ENCODE measurements at places on chromosomes 1 and 21. TPM values are rescaled to one million over a fixed set of nuclear protein-coding genes. Genes with fewer than 3 reads are reported as not detected.

The PRKAA2 gene
- total RNA-seq = 0.88 TPM

The FCGR3B gene
- total RNA-seq = not detected

The MFAP2 gene
- total RNA-seq = 72.2 TPM

The LMX1A gene
- not detected for total RNA-seq

The PGBD2 gene
- total RNA-seq = 4.7 TPM

The LRRC8D gene
- 30.4 TPM for total RNA-seq

The KIF21B gene
- total RNA-seq = under 0.01 TPM

The B3GALT2 gene
- 2.1 TPM for total RNA-seq

The OR10R2 gene
- not detected for total RNA-seq

DNA sequence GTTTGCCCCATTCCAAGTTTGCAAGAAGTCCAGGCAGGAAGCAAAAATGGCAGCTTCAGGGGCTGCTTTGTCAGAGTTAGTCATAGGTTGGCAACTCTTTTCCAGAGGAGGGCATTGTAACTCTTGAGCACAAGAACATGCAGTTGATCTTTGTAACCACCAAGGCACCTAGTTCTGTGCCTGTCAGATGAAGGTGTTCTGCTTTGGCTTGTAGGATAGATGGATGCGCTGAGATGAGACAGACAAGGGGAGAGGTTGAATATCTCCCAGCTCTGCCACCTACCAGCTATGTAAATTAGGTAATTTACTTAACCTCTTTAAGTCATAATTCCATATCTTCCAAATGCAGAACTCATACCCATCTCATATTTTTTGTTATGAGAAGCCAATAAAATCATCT is 89.3 kb downstream of the ZNF648 start:
- H3K4me1 ChIP-seq = no peaks in the 10 kb centered on the region
- no peaks in the 10 kb centered on the region for H3K27me3 ChIP-seq
- no peaks in the 10 kb centered on the region for H3K36me3 ChIP-seq
- H3K4me3 ChIP-seq = no peak overlapping the region
- no peak for DNase-seq

DNA sequence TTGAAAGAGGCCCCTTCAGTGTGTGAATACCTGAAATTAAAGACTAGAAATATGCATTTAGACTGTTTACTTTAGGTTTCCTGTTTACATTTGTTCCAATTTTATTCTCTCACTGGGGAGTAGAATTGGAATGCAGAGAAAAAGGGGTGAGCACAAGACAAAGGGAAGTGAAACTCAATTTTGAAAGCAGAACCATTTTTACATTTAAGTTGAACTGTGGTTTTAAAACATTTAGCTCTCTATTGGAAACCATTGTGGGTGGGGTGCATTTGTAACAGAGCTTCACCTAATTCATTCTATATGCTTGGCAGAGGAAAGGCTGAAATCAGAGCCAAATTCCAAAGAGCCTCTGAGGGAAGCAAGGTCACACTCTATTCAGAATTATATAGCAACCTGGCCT is 235.3 kb upstream of the C1orf105 start:
- no peaks in the 10 kb centered on the region for H3K27me3 ChIP-seq
- no peak overlapping the region for H3K27ac ChIP-seq
- H3K36me3 ChIP-seq = no peaks in the 10 kb centered on the region

GRCh38 chr1:31483012-31483946 is 70.3 kb downstream of the SERINC2 start:
- peaks cover 21% of the 10 kb centered on the region for H3K27me3 ChIP-seq
- no peak for DNase-seq
- no peaks in the 10 kb centered on the region for H3K36me3 ChIP-seq
- H3K4me3 ChIP-seq = no peak overlapping the region

DNA sequence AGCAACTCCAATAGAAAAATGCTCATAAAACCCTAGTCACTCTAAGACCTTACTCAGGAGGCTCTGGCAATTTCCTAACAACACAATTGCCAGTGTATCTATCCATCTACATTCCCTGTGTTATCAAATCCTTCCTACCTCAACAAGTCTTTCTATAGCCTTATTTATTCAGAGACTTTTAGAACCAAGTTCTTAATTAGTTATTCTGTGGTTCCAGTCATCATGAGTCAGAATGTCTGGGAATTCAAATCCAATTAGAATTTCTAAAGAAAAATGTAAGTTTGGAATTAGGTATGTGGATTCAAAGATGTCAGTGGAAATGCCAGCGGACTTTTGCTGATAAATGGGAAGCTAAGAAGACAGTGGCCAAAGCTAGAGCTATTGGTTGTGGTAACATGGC is 302.6 kb upstream of the C1orf87 start:
- DNase-seq = no peak
- no peaks in the 10 kb centered on the region for H3K27me3 ChIP-seq
- no peak overlapping the region for H3K4me3 ChIP-seq
- no peaks in the 10 kb centered on the region for H3K36me3 ChIP-seq

DNA sequence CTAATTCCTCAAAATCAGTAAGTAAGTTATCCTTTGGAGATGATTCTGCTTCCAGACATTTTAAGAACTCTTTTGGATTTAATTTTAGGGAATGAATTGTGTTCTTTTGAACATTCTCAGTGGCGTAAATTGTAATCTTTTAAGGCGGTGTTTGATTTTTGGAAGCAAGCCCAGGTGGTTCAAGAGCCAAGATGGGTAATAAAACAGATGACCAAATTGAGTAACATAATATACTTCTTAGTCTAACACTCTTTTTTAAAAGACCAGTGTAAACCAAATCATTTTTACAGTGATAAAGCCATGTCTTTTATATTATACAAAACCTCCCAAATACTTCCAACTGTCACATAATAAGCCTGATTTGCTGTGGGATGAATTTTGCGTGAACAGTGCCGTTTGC is 133.8 kb downstream of the LRRC40 start:
- no peaks in the 10 kb centered on the region for H3K36me3 ChIP-seq
- no peak overlapping the region for H3K4me3 ChIP-seq
- H3K27ac ChIP-seq = peak overlapping the region; percentile 46
- H3K4me1 ChIP-seq = peaks cover 20% of the 10 kb centered on the region

- DNase-seq = peak; percentile 27
- H3K27ac ChIP-seq = peak overlapping the region; percentile 3
- peaks cover 23% of the 10 kb centered on the region for H3K4me1 ChIP-seq
- H3K4me3 ChIP-seq = no peak overlapping the region
- no peaks in the 10 kb centered on the region for H3K36me3 ChIP-seq
- H3K27me3 ChIP-seq = no peaks in the 10 kb centered on the region
Observed at GRCh38 chr1:180311011-180311730, 81.1 kb downstream of the LHX4 start.

GRCh38 chr21:42381347-42381984 is 14.4 kb downstream of the TMPRSS3 start:
- no peaks in the 10 kb centered on the region for H3K27me3 ChIP-seq
- no peak overlapping the region for H3K27ac ChIP-seq
- no peak overlapping the region for H3K4me3 ChIP-seq
- DNase-seq = no peak

- H3K4me3 ChIP-seq = no peak overlapping the region
- H3K27me3 ChIP-seq = no peaks in the 10 kb centered on the region
- no peaks in the 10 kb centered on the region for H3K36me3 ChIP-seq
Observed at GRCh38 chr1:172775606-172776005, 116.7 kb downstream of the FASLG start.

- peaks cover 41% of the 10 kb centered on the region for H3K4me1 ChIP-seq
- no peaks in the 10 kb centered on the region for H3K27me3 ChIP-seq
- peak overlapping the region; percentile 56 for H3K27ac ChIP-seq
- peak overlapping the region; percentile 87 for H3K4me3 ChIP-seq
- peak; percentile 97 for DNase-seq
Observed at GRCh38 chr1:27602462-27603308, 1.3 kb downstream of the AHDC1 start.

GRCh38 chr1:116107371-116107770 is 3.8 kb upstream of the MAB21L3 start:
- DNase-seq = no peak
- H3K36me3 ChIP-seq = no peaks in the 10 kb centered on the region
- H3K27me3 ChIP-seq = no peaks in the 10 kb centered on the region
- H3K4me1 ChIP-seq = no peaks in the 10 kb centered on the region
- H3K27ac ChIP-seq = no peak overlapping the region

DNA sequence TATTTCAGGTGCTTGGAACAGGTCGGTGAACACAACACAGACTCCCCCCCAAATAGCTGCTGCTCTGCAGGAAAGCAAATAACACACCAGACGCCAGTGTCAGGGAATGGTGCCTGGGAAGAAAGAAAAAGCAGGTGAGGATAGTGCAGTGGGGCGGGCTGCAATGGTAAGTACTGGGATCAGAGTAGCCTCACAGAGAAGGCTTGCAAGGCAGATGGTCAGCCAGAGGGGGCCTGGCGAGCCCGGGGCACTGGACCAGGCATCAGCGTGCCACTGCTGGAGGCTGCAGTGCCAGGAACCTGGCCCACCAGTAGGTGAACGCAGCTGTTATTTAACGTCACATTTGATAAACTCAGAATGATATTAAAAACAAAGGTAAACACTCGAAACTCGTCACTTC is 60.0 kb downstream of the POFUT2 start:
- H3K4me1 ChIP-seq = peaks cover 24% of the 10 kb centered on the region
- peak overlapping the region; percentile 69 for H3K27ac ChIP-seq

DNA sequence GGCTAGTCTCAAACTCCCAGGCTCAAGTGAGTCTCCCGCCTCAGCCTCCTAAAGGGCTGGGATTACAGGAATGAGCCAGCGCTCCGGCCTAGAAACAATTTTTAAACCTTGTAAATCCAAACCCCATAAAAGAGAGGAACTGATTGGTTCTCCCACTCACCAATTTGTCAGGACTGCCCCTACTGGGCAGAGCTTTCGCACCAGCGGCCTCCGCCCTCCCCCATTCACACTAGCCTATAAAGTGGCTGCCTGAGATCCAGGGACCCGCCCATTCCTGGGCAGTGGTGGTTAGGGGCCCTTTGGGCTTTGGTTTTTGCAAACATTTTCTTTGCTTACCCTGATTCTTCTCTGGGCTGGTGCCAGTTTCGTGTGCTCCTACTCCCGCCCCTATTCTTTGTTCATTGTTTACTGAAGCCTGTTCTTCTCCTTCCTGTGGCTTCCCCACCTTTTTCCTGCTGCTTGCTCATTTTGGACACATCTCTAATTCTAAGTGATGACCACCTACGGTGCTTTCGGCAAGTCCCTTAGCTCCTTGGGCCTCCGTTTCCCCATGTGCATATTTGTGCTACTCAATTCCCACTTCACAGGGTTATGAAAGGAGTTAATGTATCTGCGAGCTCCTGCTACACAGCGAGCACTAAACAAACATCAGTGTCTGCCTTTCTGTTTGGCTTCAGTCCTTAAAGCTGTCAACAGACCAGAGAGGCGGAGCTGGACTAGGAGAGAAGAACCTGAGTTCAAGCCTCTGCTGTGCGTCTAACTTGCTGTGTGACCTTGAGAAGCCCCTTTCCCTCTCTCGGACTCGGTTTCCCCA is 39.8 kb upstream of the CLIC4 start:
- H3K27me3 ChIP-seq = no peaks in the 10 kb centered on the region
- peak overlapping the region; percentile 95 for H3K27ac ChIP-seq
- peak overlapping the region; percentile 49 for H3K4me3 ChIP-seq
- H3K36me3 ChIP-seq = no peaks in the 10 kb centered on the region

- H3K36me3 ChIP-seq = no peaks in the 10 kb centered on the region
- no peaks in the 10 kb centered on the region for H3K4me1 ChIP-seq
- H3K27me3 ChIP-seq = peaks cover 14% of the 10 kb centered on the region
Observed at GRCh38 chr1:17335821-17336710, 28.1 kb downstream of the PADI4 start.

DNA sequence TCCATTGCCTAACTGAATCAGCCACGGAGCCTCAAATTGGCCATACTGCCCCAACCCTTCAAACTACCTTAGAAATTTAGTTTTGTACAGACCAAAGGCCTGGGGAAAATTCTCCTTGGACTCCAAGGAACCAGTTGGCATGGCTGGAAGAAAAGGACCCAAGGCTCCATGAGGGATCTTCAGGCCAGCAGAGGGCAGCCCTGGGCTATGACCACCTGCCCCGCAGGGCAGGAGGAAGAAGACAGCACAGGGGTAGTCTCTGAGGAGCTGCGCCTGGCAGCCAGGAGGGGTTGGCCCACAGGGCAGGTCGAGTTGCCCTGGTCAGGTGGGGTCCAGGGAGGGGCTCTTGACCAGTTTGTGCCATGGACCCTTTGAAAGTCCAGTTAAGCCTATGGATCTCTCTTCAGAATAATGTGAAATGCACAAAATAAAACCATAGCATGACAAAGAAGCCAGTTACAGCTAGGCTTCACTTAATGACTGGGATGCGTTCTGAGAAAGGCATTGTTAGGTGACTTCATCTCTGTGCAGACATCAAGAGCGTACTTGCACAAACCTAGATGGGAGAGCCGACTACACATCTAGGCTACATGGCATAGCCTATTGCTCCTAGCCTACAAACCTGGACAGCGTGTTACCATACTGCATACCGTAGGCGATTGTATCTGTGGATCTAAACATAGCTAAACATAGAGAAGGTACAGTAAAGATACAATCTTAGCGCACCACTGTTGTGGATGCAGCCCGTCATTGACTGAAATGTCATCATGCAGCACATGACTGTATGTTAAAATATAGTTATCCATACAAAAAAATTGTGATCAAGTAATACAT is 26.1 kb downstream of the CACNA1S start:
- DNase-seq = peak; percentile 93
- peaks cover 41% of the 10 kb centered on the region for H3K27me3 ChIP-seq

DNA sequence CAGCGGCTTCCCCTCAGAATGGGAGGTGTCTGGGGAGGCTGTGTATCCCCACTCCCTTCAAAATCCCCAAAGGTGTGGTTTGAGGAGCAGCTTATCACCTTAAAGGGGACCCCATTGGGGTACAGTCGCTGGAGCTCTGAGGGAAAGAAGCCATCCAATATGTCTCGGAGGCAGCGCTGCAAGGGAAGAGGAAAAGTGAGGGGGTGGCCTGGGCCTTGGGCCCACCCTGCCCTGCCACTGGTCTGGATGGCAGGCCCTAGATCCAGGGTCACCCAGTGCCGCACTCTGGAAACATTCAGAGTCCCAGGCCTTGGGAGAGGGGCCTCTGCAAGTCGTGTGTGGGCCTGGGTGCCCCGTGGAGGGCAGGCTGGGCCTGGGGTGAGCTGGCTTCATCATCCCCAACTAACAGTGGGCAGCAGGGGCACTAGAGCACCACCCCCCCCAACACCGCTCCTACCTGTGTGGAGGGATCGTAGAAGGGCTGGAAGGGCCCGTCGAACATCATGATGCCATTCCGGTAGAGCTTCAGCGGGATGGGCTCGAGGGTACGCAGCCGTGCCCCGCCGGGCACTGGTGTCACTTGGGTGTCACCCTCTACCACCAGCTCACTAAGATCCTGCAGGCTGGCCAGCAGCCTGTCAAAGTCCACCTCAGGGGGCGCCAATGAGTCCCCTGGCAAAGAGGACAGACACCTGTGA is 5.6 kb downstream of the SH3BGRL3 start:
- peaks cover 56% of the 10 kb centered on the region for H3K4me1 ChIP-seq
- no peak overlapping the region for H3K4me3 ChIP-seq
- no peaks in the 10 kb centered on the region for H3K27me3 ChIP-seq
- H3K36me3 ChIP-seq = peaks cover 32% of the 10 kb centered on the region
- peak; percentile 62 for DNase-seq
- peak overlapping the region; percentile 66 for H3K27ac ChIP-seq

- peak; percentile 94 for DNase-seq
- peaks cover 18% of the 10 kb centered on the region for H3K27me3 ChIP-seq
- no peaks in the 10 kb centered on the region for H3K36me3 ChIP-seq
- H3K4me3 ChIP-seq = no peak overlapping the region
Observed at GRCh38 chr1:206839857-206840256, 25.6 kb upstream of the IL20 start.
